ENCODE measurements at places on chromosomes 13 and 19.

- DNase-seq = no peak
These were observed 732.6 kb downstream of the LIG4 start for GRCh38 chr13:107482688-107483087.

GRCh38 chr13:110593430-110594130, 21.8 kb upstream of the NAXD start:
- no peak for DNase-seq

GRCh38 chr13:93674337-93674755, 447.7 kb downstream of the GPC6 start:
- DNase-seq = no peak

- no peak for DNase-seq
These were observed 12.1 kb upstream of the URAD start for GRCh38 chr13:28000567-28000966.

DNA sequence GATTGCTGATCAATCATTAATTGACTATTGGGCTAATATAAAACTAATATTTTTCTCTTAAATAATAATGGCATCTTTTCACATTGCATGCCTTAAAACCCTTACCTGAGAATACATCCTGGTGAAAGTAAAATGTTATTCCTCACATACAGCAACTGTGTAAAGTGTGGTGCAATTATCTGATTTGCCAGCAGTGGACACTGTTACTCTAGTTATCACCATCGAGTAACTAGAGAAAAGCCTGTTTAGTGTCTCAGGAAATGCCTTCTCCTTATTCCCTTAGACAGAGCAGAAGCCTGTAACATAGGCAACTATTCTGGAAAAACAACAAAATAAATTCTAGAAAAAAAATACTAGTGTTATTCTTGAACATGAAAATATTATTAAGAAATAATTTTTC, 459.8 kb downstream of the FGF14 start:
- no peak for DNase-seq

GRCh38 chr19:34181111-34181864, 9.0 kb downstream of the LSM14A start:
- DNase-seq = no peak

DNA sequence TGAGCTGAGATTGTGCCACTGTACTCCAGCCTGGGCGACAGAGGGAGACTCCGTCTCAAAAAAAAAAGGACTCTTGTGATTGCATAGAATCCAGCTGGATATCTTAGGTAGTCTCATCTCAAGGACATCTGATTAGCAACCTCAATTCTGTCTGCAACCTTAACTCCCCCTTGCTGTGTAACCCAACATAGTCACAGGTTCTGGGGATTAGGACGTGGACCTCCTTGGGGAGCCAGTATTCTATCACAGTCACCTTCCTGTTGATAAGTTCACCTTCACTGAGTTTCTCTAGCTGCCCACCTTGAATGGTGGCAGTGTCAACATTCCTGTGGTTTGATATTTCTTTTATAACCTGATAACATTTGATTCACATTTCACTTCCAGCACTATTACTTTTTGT, 27.2 kb downstream of the GPR18 start:
- no peak for DNase-seq

- DNase-seq = no peak
These were observed 8.8 kb upstream of the IGFL4 start for GRCh38 chr19:46049597-46049996.

GRCh38 chr13:25503856-25504255, 132.1 kb downstream of the ATP8A2 start:
- DNase-seq = no peak

GRCh38 chr19:5326986-5327623, 13.5 kb downstream of the PTPRS start:
- no peak for DNase-seq

GRCh38 chr13:113455384-113455783, 2.1 kb upstream of the ADPRHL1 start:
- DNase-seq = no peak

GRCh38 chr13:51673165-51673564, 88.9 kb downstream of the WDFY2 start:
- no peak for DNase-seq

- no peak for DNase-seq
These were observed 29.7 kb upstream of the ALOX5AP start for GRCh38 chr13:30705680-30706079.

DNA sequence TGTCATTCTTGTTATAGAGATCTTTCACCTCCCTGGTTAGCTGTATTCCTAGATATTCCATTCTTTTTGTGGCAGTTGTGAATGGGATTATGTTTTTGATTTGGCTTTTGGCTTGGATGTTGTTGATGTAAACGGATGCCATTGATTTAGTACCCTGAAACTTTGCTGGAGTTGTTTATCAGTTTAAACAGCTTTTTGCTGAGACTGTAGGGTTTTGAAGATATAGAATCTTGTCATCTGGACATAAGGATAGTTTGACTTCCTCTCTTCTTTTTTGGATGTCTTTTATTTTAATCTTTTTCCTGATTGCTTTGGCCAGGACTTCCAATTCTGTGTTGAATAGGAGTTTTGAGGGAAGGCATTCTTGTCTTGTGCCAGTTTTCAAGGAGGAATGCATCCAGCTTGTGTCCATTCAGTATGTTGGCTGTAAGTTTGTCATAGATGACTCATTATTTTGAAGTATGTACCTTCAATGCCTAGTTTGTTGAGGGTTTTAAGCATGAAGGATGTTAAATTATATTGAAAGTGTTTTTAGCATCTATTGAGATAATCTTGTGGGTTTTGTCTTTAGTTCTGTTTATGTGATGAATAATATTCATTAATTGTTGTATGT, 16.8 kb downstream of the ZNF431 start:
- no peak for DNase-seq

GRCh38 chr19:28948566-28948965, 264.4 kb downstream of the UQCRFS1 start:
- no peak for DNase-seq

DNA sequence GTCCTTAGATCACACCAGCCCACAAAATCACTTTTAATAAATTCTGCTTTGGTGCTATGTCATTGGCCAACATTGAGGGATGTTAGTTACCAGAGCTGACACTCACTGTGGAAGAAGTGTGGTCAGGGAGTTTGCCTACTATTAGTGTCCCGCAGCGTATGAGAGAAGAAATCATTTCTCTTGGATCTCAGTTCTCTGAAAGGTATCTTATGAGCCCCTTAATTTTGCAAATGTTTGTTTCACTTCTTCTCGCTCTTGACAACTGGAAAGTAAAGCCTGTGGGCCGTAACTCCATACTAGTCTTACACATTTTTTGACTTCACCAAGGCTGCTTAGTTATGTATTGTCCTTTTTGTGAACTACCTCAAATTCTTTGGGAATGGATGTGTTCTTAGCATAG, 80.9 kb downstream of the FLT1 start:
- DNase-seq = no peak

DNA sequence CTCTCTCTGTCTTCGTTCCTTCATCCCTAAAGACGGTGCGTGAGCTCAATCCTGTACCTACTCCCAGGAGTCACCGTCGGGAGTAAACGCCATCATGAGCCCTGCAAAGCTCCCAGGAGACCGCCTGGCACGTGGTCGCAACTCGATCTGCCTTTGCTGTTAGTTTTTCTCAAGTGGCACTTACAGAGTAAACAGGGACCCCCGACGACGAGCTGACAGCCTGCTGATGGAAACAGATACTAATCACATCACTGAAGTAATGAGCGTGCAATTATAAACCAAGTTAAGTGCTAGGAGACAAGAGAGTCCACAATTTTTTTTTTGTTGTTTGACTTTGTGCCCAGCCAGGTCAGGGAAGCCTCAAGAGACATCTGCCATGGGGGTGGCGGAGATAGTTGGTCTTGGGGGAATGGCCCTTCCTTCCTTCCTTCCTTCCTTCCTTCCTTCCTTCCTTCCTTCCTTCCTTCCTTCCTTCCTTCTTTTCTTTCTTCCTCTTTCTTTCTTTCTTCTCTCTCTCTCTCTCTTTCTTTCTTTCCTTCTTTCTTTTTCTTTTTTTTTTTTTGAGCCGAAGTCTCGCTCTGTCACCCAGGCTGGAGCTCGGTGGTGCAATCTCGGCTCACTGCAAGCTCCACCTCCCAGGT, 23.6 kb downstream of the CACNG6 start:
- DNase-seq = no peak

DNA sequence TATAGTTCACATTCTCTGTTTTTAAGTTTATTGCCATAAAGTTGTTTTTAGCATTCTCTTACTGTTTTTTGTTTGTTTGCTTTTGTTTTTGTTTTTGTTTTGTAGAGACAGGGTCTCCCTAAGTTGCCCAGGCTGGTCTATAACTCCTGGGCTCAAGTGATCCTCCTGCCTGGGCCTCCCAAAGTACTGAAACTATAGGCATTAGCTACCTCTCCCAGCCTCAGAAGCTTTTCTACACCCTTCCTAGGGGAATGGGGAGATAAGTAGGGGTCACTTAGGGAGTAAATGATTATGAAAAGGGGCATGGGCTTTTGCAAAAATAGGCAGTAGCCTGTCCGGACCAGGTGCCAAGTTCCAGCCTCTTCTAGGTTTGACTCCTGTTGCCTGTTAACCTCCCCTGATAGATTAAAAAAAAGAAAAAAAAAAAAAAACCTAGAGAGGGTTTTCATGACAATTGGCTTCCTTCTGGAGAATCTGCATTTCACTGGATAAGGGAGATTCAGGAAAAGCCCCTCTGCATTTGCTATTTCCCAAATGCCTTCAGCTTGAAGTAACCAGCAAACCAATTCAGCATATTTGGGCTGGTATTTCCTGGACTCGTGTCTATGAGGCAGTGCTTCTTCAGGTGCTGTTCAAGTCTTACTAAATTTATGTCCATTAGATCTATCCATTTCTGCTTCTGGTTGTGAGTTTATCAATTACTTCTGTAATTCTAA, 216.8 kb downstream of the TM9SF2 start:
- DNase-seq = no peak

DNA sequence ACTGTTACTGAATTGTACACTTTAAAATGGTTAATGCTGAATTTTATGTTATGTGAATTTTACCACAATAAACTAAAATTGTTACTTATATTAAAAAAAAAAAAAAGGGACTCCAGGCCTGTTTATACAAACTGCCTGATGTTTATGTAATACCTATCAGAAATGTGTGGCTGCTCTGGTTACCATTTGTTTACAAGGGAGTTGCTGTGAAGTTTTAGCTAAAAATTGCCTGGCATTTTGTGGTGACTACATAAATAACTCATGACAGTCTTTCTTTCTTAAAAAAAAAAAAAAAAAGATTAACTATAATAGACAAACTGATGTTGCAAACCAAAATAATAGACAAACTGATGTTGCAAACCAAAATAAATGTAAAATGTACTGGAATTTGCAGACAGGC, 71.8 kb downstream of the CDADC1 start:
- no peak for DNase-seq

- no peak for DNase-seq
These were observed 47.1 kb upstream of the MAP3K10 start for GRCh38 chr19:40144151-40144550.

DNA sequence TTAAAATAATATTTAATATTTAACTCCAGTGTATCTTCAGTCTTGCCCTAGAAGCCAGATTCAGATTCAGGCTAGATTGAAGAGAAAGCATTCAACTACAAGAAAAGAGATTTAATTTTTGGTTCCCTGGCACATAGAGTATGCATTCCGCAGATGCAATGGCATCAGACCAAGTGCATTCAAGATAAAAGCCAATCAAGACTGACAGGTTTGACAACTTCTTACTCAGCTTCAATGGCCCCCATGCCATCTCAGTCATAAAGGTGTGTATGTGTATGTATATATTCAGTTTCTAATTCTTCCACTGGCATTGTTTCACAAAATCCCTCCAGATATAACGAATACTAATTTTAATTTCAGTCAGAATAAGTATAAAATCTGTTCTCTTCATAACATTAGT, 650.8 kb upstream of the GPC6 start:
- DNase-seq = no peak

- no peak for DNase-seq
These were observed 1.1 kb upstream of the NFIC start for GRCh38 chr19:3365093-3365835.

DNA sequence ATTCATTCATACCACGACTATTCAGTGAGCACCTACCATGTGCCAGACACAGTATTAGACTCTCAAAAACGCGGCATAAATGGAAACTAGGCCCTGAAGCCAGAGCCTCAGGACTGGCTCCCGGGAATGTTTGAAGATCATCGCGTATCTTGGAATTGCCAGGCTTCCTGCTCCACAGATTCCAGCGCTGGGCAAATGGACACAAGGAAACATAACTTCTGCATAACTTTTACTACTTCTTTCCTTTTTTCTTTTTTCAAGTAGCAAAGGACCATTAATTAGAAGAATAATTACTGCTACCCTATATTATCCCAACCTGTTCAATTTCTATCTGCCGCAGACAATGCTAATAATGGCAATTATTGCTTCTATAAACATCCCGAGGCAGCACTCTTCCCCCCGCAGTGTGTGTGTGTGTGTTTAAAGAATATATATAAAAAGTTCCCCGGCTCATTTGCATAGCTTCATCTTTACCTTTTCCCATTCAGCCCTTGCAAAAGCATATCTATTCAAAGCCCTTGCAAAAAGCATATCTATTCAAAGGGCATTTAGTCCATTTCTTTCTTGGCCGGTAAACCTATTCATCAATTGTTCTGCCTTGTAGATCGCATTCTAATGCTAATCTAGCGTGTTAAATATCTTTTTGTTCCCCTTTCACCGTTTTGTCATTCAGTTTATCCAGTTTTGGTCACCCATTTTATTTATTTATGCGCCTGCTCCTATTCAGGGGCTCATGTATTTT, 6.1 kb downstream of the SOX21 start:
- DNase-seq = no peak

DNA sequence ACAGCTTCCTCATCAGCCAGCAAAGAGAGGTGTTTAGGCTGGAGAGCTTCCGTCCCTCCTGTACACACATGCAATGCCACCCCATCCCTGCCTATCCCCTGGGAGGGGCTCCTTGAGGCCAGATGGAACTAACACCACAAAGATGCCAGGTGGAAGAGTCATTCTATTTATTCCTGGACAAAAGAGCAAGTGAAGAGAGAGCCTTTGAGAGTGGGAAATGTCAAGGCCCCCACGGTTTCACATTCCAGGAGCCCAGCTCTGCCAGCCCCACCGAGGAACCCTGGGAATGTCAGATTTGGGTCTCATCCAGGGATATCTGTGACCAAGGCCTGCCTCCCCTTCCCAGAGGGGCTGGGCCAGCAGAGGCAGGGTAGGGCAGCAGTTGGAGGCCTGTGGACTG, 30.8 kb upstream of the IGFL1 start:
- no peak for DNase-seq

DNA sequence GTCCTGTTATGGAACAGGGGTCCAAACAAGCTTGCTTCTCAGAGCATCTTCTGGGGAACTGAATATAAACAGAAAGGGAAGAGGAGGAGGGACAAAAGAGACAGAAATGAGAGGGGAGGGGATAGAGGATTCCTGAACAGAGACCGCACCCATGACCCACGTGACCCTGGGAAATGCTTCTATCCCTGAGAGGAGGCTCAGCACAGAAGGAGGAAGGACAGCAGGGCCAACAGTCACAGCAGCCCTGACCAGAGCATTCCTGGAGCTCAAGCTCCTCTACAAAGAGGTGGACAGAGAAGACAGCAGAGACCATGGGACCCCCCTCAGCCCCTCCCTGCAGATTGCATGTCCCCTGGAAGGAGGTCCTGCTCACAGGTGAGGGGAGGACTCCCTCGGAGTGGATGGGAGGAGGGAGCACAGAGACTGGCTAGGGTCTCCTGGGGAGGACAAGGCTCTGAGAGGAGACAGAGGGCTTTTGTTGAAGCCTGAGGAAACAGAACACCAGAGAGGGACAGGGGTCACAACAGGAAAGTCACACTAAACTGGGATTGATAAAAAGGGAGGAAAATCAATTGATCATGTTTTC, at the start of gene CEACAM6:
TSS of gene CEACAM6 (plus strand) at position 203 of the 586 bp plus-strand sequence. CDS start at position 312, 109 bp downstream.
- DNase-seq = no peak

- DNase-seq = no peak
These were observed 586.6 kb downstream of the SLITRK1 start for GRCh38 chr13:83295686-83296085.

- DNase-seq = no peak
These were observed 16.1 kb upstream of the BCL3 start for GRCh38 chr19:44732235-44733014.

All from stimulated activated CD4-positive, alpha-beta T cell treated with anti-CD3 and anti-CD28 coated beads, Interleukin-12 subunit alpha, Interleukin-12 subunit beta, amount 100 ng/mL, for 4 hours (primary cell).